Activated CD8-positive, alpha-beta memory T cell treated with anti-CD3 and anti-CD28 coated beads, Interleukin-2, amount 10 ng/mL, durations not matched to agents 7 days and 5 days (primary cell): ENCODE measurements at places on chromosomes 11 and 22. TPM values are rescaled to one million over a fixed set of nuclear protein-coding genes. Genes with fewer than 3 reads are reported as not detected.

PARVG gene
- 125 TPM for total RNA-seq

ISX gene
- total RNA-seq, result not detected

PDE3B gene
- total RNA-seq, result 81.3 TPM

PATL1 gene
- total RNA-seq, result 56.7 TPM

MYO7A gene
- 0.28 TPM for total RNA-seq

NXPE1 gene
- total RNA-seq, result not detected

PHRF1 gene
- total RNA-seq, result 60.2 TPM

TEX54 gene
- not detected for total RNA-seq

KDM4E gene
- not detected for total RNA-seq

TENM4 gene
- not detected for total RNA-seq

OR6A2 gene
- total RNA-seq, result not detected

CHRM1 gene
- not detected for total RNA-seq

MRGPRE gene
- total RNA-seq, result not detected

- peak; percentile 27 for DNase-seq
Observed at GRCh38 chr22:49240472-49240871, 587.2 kb downstream of the BRD1 start.

DNA sequence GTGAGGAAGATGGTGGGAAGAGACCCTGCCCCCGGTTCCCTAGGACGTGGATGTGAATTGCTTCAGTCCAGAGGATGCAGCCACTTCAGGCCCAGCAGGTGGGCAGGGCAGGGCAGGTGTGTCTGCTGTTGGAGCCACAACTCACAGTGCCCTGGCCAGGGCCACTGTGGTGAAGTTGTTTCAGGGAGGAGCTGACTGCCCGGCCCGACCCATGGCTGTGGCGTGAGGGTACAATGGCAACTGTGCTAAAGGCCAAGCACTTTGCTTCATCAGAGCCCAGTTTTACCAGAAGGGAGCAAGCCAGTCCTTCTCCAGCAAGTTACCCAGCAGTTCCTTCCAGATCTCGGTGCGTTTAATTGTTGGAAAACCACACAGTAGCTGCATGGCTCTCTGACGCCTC lies 1174.4 kb downstream of the BRD1 start:
- DNase-seq, result no peak

GRCh38 chr11:124150684-124151083 lies 32.5 kb upstream of the OR10D3 start:
- no peak for DNase-seq

- DNase-seq, result no peak
Observed at GRCh38 chr11:109553284-109553683, 131.3 kb downstream of the C11orf87 start.

DNA sequence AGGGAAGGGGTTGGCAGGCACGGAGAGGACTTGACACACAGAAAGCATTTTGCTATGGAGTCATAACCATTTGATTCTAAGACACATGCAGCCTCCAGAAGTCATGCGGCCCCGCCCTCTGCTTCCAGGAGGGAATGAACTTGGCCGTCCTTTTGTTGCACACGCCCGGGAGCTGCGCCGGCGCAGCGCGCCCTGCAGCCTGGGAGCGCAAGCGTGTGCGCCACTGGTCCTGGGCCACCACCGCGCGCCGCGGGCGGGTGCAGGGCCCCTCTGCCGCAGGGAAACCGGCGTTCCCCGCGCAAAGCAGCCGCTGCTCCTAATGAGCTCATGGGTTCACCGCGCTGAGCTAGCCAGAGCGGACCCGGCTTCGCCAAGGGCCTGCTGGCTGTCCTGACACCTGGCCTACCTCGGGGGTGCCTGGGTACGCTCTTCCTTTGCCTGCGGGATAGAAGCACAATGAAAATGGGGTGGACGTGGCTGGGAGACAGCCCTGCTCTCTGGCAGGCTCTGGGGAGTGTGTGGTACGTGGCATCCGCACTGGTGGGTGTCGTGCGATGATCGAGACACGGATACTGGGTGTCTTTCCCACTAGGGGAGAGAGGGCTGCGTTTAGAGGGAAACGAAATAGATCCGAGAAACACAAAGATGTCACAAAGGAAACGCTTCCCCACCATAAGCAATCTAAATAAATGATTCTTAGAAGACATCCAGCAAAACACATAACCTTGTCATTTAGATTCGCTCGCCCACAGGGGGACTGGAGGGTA lies 669 bp downstream of the MICAL3 start:
- peak; percentile 42 for DNase-seq

GRCh38 chr11:128483211-128483788 lies 104.1 kb downstream of the ETS1 start:
- no peak for DNase-seq

DNA sequence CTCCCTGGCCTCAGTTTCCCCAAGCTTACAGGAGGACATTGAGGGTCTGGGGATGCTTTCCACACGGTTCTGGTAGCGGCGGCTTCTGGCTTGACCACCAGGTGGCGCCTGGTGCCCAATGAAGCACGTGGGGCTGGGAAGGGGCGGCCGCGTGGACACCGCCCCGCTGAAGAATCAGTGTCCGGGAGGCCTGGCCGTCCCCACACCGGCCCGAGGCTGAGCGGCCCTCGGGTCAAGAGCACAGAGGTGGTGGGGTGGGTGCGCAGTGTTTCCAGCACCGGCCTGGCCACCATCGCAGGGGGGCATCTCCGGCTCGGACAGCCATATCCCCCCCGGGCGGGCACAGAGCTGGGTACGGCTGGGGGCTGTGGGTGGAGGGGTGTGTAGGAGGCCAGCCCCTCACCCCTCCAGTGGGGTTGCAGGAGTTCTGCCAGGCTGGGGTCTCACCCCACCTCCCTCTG lies 27.8 kb upstream of the PPARA start:
- DNase-seq, result peak; percentile 75

GRCh38 chr11:74826901-74827300 lies 78.3 kb downstream of the RNF169 start:
- no peak for DNase-seq

GRCh38 chr11:68659158-68659921 lies 25.0 kb upstream of the GAL start:
- no peak for DNase-seq

DNA sequence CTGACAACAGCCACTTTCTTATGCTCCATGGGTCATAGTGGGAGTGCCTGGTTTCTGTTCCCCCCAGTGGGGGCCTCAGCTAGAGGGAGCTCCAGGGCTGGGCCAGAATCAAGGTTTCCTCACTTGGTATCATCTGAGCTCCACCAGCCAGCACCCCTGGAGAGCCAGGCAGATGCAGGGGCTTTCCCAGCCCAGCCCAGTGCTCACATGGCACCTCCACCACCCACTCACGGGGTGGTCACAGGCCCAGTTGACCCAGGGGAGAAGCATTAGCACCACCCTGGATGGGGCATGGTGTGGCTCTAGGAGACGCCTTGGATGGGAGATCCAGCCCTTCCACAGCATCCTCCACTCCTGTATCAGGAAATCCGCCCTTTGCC lies 24.1 kb upstream of the WNT7B start:
- no peak for DNase-seq

DNA sequence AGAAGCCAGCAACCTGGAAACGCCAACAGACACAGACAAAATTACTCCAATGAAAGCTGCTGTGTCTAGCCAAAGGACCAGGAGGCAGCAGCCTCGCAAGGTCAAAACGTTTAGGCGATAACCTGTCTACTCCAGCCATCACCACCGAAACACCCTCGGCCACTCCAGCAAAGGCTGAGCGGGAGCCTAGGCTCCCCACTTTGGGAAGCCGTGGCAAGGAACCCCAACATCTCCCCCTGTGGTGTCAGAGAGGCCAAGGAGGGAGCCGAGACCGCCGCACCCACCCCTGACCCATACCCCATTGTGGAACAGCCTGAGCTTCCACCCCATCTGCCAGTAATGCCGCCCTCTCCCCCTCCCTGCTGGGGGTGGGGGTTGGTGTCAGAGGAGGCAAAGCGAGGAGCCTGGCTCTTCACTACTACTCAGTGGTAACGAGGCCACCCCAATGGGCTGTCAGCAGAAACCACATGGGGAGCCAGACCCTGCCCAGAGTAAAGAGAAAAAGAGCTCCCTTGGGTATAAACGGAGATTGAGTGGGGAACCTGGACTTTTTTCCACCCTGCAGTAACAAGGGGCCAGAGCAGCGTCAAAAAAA lies 33.9 kb upstream of the SEPTIN5 start:
- no peak for DNase-seq

GRCh38 chr11:19800162-19800561 lies 87.5 kb downstream of the NAV2 start:
- no peak for DNase-seq

- DNase-seq, result peak; percentile 49
Observed at GRCh38 chr22:39266398-39267030, 21.7 kb upstream of the PDGFB start.

- DNase-seq, result no peak
Observed at GRCh38 chr22:20823264-20823663, 35.3 kb downstream of the PI4KA start.

GRCh38 chr11:112320668-112321067 lies 60.0 kb upstream of the PLET1 start:
- DNase-seq, result no peak

GRCh38 chr11:113345978-113346377 lies 31.6 kb downstream of the TTC12 start:
- DNase-seq, result no peak
